ENCODE measurements at places on chromosomes 13 and 19.

DNA sequence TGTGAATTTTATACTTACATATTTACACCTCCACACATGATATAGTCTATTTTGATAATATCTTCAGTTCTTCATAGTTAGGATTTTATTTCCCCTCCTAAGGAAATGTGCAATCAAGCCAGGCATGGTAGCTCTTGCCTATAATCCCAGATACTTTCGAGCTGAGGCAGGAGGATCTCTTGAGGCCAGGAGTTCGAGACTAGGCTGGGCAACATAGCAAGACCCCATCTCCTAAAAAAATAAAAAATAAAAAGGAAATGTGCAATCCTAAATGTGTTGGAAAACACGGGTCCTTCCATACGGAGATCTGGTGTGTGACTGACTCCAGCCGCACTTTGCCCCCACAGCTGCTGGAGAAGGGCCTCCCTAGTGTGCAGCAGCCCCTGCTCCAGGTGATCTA is 71.5 kb downstream of the ZAR1L start:
- no peak for DNase-seq

- no peak for DNase-seq
These were observed 63.0 kb upstream of the TPM4 start for GRCh38 chr19:16013181-16013850.

GRCh38 chr13:90447734-90448101 is 899.8 kb upstream of the MIR17HG start:
- DNase-seq = no peak

GRCh38 chr19:18126097-18126496 is 26.9 kb upstream of the PIK3R2 start:
- no peak for DNase-seq

GRCh38 chr13:89721216-89721615 is 1626.3 kb upstream of the MIR17HG start:
- DNase-seq = no peak

GRCh38 chr13:80400865-80401426 is 60.0 kb upstream of the SPRY2 start:
- no peak for DNase-seq

All from fibroblast of skin of left biceps (primary cell).